Stimulated activated CD4-positive, alpha-beta T cell treated with anti-CD3 and anti-CD28 coated beads, Interleukin-1b, Interleukin-23, amount 100 ng/mL, for 4 hours (primary cell): ENCODE measurements at places on chromosomes 2 and 18.

DNA sequence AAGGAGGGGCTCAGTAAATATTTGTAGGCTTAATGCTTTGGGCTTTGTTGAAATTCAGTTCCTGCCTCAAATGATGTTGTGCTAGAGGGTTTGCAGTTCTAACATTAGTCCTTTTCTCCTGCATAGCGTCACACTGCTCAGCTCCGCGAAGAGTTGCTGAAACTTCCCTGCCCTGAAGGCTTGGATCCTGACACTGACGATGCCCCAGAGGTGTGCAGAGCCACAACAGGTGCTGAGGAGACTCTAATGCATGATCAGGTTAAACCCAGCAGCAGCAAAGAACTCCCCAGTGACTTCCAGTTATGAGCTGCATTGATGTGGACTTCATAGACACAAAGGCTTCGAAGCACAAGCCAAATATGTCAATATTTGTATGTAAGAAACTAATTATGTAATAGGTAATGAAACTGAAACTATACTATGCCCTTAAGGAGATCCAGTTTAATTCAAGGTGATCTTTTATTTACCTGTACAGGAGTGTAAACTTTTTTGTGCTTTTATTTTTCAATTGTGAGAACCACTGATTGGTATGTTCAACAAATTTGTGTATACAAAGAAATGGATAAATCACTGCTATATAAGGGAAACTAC is 10.2 kb upstream of the TTC27 start:
- no peak for DNase-seq

DNA sequence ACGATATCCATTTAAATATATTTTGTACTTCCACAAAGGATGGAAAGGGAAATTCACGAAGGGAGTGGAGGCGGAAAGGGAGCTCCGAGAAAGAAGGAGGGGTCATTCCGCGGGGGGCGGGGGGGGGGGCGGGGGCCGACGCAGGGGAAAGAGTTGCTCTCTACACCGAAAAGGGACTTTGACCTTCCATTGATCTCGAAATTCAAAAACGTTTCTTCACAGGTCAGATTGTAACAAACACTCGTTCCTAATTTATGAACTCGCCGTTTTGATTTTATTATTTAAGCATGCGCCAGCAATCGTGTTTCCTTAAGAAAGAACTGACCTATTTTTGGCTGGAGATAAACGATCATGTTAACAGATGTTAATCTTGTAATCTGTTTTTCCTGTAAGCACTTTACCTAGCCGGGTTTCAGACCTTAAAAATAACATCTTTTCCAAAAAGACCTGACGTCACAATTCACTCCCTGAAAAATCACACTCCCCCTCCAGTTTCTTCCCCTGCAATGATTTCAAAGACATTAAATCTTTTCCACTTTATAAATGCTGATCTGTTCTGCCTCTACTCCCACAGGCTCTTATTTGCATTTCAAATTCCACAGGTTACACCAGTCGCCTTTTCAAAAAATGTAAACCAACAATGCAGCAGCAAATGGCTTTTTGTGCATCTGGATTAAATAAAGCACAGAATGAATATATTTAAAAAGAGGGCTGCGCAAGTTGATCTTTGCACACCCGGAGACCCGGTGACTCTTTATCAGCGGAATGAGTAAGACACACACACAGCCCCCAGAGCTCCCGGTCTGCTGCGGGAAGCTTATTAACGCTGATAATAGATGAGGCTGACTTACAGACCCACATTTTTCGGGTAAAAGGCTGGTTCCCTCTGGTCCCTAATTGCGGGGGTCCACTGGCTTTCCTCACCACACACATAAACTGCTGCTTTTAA is 1.6 kb downstream of the ZNF516 start:
- no peak for DNase-seq

DNA sequence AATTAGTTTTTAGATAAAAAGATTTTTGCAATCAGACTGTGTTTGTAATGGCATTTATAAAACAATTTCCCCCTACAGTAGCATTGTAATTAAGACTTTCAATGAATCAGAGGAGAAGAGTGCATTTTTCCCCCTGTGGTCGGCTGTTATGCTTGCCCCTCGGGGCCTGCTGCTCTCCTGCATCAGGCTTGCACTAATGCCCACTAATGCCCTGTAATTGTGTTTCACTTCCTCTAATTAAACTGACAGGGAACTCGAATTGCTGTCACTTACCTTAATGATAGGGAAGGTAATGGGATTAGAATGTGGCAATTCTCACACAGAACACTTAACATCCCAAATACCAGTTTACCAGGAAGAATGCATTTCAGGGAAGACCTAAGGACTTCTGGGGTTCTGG is 61.2 kb upstream of the LRRTM1 start:
- DNase-seq = no peak

- no peak for DNase-seq
Observed at GRCh38 chr2:70648961-70649360, 95.3 kb upstream of the TGFA start.

- DNase-seq = no peak
Observed at GRCh38 chr2:136210455-136210805, 92.5 kb upstream of the CXCR4 start.

GRCh38 chr2:155846259-155846658 is 486.3 kb downstream of the NR4A2 start:
- DNase-seq = no peak

DNA sequence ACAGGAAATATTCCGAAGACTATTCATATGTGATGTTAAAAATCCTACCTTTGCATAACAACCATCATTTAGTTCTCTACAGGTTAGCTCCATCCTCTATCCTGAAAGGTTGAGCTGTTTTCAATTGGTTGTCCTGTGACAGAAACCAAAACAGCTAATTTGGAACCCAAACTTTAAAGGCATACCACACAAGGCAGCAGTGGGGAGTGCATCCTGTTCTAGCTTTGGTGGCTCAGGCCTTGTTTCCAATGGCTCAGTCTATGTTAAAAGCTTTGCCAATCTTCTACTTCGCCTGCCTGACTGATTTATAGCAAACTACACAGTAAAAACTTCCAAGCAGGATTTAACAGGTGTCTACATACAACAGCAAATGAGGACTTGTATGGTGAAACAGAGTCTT is 3.2 kb downstream of the CD226 start:
- DNase-seq = no peak
